ENCODE measurements at places on chromosomes 11 and 22.
A peak's percentile ranks its signal among the peaks of the same experiment; 100 is the strongest.

DNA sequence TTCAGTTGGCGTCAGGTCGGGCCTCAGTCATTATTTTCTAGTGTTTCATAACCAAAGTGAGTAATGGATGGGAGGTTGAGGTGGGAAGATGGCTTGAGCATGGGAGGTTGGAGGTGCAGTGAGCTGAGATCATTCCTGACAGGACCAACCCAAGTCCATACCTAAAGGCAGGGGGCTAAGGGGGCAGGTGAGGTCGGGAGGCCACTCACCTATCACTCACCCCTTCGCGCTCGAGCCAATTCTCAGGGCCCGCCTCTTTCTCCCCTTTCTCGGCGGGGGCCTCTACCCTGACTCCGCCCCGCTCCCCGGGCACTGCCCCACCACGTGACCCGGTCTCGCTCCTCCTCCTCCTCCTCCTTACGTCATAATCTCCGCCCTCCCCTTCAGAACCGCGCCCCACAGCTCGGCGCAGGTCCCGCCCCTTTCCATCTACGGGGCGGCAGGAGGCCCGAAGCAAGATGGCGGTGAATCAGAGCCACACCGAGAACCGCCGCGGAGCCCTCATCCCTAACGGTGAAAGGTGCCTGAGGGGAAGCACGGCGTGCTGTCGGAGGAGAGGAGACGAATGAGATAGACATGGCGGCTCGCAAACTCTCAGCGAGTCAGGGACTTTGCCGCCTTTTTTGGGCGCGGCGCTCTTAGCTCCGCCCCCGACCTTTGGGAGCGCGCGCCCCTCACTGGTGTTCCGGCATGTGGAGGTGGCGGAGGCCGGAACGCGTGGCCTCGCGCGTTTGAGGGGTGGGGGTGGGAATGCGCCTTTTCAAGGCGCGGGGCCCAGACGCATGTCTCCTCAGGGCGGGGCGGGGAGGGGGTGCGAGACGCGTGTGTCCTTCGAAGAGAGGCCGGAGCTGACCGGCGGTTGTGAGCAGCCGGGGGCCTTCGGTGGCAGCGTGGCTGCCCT lies at the start of gene WBP2NL:
WBP2NL (plus strand) TSS at position 428 of the 901 bp plus-strand sequence; CDS start at position 459, 31 bp downstream.
- DNase-seq: no peak

DNA sequence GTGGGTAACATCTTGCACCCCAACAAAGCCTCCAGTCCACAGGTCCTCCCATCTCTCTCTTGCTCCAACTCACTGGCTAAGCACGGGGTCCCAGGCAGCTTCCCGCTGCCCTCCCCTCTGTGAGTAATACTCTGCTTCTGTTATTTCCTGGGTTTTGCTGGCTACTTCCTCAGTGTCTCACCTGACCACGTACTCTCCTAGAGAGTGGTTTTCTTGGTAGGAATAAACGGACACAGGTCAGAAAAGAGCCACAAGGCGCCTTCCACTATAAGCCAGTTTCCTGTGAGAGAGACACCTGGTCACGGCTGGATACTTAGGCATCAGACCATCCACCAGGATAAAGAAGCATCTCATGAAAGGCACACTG lies 36.0 kb downstream of the ARRB1 start:
- DNase-seq: no peak

GRCh38 chr22:26748845-26749244 lies 91.5 kb downstream of the MIAT start:
- no peak for DNase-seq

GRCh38 chr22:19730655-19731360 lies 7.5 kb downstream of the GP1BB start:
- peak; percentile 66 for DNase-seq

DNA sequence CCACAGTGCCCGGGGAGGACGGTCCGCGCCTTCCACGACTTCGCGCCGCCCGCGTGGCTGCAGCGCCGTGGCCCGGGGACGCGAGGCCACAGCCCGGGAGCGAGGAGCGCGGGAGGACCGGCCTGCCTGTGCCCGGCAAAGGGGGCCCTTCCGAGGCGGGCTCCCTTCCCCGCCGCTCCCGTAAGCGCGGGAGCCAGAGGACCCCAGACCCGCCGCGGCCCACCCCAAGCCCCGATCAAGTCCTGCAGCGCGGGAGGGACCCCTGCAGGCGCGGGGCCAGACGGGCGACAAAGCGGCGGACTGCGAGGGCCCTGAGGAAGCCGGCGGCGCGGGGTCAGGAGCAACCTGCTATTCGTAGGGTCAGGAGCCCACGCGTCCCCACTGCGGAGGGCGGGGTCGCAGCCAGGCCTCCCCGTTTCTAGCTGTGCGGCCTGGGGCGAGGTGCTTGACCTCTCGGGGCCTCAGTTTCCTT lies 110.3 kb downstream of the WNT7B start:
- DNase-seq: no peak

Measured in KG1 (cell line).